HT1080 (cell line): ENCODE measurements at places on chromosomes 7 and 10. TPM values are rescaled to one million over a fixed set of nuclear protein-coding genes. Genes with fewer than 3 reads are reported as not detected.
A peak's percentile ranks its signal among the peaks of the same experiment; 100 is the strongest.

- DNase-seq: peak; percentile 56
These were observed 139.9 kb upstream of the AKR1E2 start for GRCh38 chr10:4685904-4686643.

- no peak for DNase-seq
These were observed 18.8 kb downstream of the NUDT1 start for GRCh38 chr7:2260820-2261219.

- peak; percentile 52 for DNase-seq
These were observed 10.3 kb downstream of the CRHR2 start for GRCh38 chr7:30671793-30672465.

DNA sequence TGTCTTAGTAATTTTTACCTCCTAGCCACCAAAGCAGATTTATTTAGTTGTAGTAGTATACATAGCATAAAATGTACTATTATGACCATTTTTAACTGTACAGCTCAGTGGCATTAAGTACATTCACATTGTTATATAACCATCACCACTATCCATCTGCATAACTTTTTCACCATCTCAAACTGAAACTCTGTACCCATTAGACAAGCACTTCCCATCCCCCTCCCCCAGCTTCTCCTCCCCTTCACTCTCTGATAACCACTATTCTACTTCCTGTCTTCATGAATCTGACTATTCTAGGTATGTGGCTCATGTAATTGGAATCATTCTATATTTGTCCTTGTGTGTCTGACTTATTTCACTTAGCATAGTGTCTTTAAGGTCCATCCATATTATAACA is 71.9 kb downstream of the MRPL32 start:
- no peak for DNase-seq

DNA sequence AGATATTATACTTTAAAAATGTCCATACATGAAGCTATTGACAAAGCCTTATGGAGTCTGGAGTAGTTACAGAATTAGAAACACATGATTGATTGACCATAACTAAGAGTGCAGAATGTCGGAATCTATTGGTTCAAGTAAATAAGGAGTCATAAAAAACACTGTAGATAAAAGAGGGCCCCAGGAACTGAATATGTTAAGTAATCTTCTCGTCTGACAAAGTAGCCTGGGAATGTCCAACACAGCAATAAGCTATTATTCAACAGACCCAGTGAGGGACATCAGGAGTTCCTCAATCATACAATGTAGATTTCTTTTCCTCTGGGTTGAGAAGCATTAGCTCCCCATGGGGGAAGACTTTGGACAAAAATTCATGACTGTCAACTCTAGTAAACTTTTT is 782.0 kb downstream of the SUGCT start:
- DNase-seq: no peak

GRCh38 chr10:46220187-46220586 is 66.6 kb upstream of the ANTXRL start:
- DNase-seq: no peak

DNA sequence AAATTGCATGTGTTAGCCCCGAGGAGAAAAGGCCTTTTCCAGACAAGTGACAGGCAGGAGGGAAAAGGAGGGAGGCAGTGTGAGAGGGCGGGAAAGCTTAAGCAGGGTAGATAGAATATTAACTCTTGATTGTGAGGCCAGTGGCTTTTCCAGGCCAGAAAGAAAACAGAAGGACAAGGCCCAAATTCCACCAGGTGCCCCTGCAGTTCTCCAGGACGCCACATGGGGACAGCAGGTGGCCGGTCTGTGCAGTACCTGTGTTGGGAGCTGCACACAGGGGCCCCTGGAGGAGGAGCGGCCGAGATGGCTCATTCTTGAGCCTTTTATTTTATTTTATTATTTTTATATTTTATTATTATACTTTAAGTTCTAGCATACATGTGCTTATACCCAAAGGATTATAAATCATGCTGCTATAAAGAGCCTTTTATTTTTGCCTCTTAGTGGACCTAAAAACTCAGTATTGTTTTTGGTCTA is 141.3 kb upstream of the KLF14 start:
- DNase-seq: no peak

PRPS1L1 gene
- not detected in 2 replicates for total RNA-seq

DNA sequence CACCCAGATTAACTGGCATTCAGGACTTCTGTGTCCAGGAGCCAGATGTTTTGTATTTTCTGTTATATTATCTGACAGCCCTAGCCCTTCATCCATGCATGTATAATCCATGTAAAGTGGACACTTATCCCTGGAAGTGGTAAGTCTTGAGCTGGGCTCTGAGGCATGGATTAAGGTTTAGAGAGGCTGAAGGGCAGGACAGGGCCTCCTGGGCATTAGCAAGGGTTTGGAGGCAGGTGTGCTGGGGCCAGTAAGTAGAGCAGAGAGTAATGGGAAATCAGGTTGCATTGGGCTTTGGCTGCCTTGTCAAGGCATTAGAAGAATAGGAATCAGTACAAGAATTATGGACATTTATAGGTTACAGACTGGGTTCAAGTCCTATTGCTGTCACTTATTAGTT is 138.0 kb downstream of the DYNC1I1 start:
- DNase-seq: no peak

GSTO2 gene
- total RNA-seq: 1.7 and 1.8 TPM in 2 replicates

DNA sequence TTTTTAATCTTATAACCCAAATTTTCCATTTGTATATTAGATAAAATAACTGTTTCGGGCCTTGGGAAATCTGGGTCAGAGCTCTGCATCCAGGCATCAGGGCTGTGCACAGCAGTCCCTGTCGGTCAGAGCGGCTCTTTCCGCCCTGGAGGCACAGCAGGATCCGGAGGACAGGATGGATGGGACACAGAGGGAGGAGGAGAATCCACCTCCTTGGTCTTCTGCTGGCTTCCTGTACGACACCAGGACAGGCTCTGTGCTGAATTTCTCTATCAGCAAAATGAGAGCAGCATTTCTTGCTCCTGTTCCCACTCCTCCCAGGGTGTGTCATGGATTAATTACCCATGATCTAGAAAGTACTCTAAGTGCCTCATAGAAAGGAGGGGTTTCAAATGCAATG is 254.9 kb downstream of the SKAP2 start:
- DNase-seq: no peak

NPY4R gene
- total RNA-seq: 0.07 TPM in 1 of 2 replicates, not detected in the other

GRCh38 chr7:128946936-128947830 is 9.5 kb downstream of the IRF5 start:
- no peak for DNase-seq

STEAP4 gene
- total RNA-seq: not detected in 2 replicates

SYT15B gene
- not detected in 2 replicates for total RNA-seq

DNA sequence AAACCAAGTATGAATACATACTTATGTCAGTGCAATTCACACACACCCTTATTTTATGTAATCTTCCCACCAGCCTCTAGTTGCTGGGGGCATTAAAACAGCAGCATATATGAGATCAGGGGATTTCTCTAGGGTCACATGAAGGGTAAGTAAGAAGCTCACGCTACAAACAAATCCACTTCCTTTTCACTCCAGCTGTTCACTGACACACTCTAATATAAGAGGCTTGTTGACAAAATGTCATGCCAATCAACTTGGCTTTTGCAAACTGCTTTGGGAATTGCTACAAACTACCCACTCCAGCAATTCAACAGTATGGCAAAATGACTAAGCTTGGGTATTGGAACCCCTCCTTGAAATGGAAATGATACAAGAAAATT is 10.3 kb downstream of the FAM3C start:
- DNase-seq: no peak

DNA sequence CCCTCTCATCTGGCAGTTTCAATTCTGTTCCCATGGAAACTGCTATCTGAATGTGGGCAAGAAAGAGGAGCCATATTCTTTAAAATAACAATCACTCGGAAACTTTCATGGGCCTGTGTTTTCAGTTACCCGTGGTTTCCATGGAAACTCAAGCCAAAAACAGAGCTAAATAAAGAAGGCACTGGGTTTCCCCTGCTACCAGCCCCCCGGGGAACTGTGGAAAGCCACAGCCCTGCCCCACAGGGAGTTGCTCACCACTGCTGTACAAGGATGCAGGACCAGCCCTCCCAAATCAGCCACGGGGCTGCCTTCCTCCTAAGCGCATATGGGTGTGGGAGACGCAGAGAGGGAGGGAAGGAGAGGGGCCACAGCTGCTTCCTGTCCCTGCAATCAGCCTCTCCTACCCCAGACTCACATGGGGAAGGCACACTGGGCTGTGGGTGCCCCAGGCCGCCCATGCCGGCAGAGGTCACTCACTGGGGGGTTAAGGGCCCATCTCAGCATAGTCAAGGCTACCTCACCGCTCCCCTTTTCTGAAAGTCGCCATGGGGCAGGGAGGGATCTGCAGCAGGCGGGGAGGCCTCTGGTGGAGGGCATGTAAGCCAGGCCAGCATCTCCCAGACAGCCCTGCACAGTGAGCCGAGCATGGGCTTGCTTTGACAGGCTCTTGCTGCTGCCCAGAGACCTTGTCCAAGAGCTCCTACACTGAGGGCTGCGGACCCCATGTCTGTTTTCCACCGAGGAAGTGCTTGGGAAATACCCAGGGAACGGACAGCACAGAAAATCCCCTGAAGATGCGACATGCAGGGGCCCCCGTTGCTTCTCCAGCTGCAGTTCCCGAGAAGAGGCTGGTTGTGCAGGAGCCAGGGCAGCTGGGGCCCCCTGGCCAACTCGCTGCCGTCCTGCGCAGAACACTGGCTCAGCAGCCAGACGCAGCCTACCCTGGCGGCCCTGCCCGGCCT is 157.3 kb upstream of the PPP2R2D start:
- no peak for DNase-seq

- DNase-seq: peak; percentile 86
These were observed 8.3 kb downstream of the ALKBH4 start for GRCh38 chr7:102456327-102456726.

DNA sequence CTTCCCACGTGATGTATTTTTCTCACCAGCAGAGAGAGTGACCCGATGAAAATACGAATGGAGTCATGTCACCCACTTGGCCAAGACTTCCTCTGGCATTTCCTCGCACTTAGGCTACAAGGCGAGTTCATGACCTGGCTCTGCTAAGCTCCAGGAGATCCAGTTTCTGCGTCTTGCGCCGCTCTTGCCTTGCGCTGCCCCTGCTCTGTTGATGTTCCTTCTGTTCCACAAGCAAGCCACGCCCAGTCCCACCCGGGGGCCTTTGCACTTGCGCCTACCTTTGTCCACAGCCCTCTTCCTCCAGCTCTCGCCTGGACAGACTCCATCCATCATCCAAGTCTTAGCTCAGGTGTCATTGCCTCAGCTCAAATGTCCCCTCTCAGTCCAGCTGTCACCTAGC is 116.3 kb upstream of the SHH start:
- no peak for DNase-seq

- DNase-seq: no peak
These were observed 41.6 kb downstream of the CDC123 start for GRCh38 chr10:12237265-12238220.
